ENCODE measurements at places on chromosomes 12 and 14. TPM values are rescaled to one million over a fixed set of nuclear protein-coding genes. Genes with fewer than 3 reads are reported as not detected.

GRCh38 chr14:32733015-32733414 is 205.7 kb upstream of the NPAS3 start:
- no peak for DNase-seq

GRCh38 chr12:95674163-95674562 is 116.4 kb downstream of the NTN4 start:
- DNase-seq: no peak

DNA sequence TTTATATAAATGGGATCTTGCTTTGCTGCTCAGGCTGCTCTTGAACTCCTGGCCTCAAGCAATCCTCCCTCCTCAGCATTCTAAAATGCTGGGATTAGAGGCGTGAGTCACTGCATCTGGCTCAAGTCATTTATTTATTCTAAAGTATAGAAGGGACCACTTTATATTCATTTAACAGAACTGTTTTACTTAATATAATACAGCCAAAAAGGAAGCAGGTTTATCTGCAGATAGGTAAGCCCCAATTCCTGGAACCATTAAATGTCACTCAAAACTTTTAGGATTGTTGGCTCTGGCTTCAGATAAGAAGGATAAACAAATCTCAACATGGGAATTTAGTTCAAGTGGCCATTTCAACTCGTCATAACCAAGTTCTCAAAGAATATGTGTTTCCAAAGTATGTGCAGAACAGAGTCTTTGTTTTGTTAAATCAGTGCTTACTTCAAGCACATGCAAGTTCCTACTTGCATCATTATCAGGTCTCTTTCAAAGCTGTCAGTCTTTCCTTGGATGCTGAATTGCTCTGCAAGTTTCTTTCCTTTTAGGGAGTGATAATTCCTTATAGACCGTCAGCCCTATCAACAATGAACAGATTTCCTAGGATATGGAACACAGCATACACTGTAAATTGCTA is 60.4 kb downstream of the KITLG start:
- no peak for DNase-seq

- no peak for DNase-seq
These were observed 23.5 kb upstream of the SEL1L start for GRCh38 chr14:81557146-81557545.

The B3GNT4 gene
- 2.2 TPM for total RNA-seq

DNA sequence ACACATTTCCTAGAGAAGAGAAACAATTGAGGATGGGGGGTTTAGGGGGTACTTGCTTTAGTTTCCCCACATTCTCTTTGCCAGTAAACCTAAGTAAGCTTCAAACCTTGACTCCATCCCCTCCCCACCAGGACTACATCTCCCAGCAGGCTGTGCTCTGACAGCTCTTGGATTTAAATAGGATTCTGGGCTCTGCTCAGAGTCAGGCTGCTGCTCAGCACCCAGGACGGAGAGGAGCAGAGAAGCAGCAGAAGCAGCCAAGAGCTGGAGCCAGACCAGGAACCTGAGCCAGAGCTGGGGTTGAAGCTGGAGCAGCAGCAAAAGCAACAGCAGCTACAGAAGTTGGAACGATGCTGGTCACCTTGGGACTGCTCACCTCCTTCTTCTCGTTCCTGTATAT is 20.6 kb downstream of the RDH12 start:
- DNase-seq: no peak

DNA sequence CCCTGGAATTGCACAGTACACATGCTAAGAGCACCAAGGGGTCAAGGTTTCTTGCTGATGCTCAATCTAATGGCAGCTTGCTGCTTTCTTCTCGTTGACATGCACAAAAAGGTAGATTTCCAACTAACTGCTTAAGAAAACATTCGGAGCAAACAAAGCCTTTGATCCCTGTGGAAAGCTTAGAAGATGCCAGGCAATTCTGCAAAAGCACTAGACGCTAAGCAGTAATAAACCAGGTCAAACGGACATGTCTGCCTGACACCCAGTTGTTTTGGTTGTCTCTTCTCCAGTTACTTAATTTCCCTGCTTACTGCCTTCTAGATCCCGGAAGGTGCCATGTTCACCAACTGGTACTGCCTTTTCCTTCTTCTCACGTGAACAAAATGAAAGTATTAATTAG is 100.5 kb upstream of the TMCC3 start:
- DNase-seq: no peak

- DNase-seq: peak; percentile 60
These were observed 40.1 kb upstream of the CISTR start for GRCh38 chr12:53791735-53792326.

DNA sequence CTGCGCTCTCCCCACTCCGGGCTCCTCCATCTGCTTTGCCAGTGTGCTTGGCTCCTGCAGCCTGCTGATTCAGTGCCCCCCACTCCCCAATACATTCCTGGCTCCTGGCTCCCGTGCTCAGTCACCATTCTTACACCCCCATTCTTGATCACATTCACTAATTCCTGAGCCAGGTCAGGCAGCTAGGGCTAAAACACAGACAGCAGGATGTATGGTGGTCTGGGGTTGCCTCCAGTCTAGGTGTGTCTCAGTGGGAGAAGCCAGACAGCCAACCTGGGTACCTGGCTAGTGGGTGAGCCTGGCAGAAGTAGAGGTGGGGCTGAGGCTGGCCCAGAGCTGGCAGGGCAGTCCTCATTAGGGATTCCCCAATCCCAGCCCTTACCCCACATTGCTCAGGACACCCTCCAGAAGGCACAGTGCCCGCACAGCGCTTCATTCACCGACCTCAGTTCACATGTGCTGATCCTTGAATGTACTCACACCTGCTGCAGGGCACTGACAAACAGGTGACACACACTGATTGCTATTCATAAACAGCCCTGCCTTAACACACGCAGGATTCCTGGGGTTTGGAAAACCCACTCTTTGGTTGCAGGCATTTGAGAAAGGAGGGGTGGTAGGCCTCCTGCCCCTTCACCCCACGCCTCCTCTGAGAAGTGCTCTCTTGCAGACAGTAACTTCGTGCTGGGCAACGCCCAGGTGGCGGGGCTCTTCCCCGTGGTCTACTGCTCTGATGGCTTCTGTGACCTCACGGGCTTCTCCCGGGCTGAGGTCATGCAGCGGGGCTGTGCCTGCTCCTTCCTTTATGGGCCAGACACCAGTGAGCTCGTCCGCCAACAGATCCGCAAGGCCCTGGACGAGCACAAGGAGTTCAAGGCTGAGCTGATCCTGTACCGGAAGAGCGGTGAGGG is 1.7 kb downstream of the KCNH3 start:
- DNase-seq: no peak

The CELA1 gene
- not detected for total RNA-seq

GRCh38 chr12:16610743-16611142 is 4.8 kb upstream of the LMO3 start:
- no peak for DNase-seq

DNA sequence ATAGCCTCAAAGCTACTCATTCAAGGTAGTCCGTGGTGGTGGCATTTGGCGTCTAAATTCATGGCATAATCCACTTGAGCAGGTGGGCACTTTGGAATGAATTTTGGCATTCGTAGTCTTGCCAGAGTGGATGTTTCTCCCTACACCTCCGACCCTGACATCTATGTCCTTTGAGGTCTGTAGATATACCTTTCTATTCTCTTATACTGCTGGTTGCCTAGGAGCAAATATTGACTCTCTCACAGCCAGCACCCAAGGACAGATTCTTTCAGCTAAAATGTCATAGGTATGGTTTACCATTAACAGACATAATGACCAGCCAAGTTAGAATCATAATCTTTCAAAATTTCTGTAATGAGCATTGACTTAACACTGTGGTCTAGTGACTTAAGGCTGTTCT is 47.4 kb upstream of the FLRT2 start:
- peak; percentile 53 for DNase-seq

DNA sequence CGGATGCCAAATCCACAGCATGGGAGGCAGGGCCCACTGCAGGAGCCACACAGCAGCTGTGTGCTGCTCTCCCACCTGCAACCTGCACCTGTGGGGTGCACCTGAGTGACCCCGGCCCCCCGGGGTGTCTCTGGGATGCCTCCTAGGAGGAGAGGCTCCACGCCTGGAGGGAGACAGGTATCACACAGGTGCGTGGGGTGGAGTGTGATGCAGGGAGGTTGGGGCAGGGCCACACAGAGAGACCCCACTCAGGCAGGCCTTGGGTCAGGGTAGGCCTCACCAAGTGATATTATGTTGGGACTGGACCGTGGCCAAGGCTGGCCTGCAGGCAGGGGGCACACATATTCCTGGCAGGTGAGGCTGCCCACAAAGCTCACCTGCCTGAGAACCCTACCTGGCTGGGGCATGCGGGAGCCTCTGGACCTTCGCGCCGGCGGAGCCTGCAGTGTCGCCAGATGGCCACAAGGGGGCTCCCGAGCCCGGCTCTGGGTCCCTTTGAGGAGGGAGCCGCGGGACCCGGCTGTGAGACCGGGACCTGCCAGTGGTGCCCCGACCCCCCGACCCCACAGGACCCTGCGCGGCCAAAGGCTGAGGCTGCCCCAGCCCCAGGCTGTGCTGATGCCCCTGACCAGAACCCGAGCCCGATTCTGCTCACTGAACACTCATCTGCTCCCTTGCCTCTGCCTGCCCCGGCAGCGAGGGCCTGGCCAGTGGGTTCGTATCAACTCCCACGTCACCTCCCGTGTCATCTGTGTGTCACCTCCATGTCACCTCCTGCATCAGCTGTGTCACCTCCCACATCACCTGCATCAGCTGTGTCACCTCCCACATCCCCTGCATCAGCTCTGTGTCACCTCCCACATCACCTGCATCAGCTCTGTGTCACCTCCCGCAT is 11.4 kb downstream of the TMEM121 start:
- DNase-seq: no peak

The PRMT5 gene
- total RNA-seq: 111 TPM

DNA sequence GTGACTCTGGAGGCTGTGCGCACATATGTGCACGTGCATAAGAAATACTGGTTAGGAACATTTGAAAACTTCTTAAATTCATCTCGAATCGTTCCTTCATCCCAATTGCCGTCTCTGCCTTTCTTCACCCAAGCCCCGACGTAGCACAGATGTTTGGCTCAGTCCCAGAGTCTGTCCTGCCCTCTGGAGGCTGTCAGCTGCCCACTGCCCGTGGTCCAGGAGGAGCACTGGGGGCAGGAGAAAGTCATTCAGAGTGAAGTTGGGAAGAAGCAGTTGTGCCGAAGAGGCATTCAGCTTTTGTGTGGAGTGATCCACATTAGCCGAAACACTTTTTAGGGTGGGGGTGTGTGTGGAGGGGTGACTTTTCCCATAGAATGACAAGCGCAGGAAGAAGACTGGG is 124.9 kb downstream of the TSPAN9 start:
- no peak for DNase-seq

GRCh38 chr12:12097891-12098690 is 27.4 kb downstream of the BCL2L14 start:
- DNase-seq: no peak

The CFAP251 gene
- 1.2 TPM for total RNA-seq

The MYH6 gene
- not detected for total RNA-seq

DNA sequence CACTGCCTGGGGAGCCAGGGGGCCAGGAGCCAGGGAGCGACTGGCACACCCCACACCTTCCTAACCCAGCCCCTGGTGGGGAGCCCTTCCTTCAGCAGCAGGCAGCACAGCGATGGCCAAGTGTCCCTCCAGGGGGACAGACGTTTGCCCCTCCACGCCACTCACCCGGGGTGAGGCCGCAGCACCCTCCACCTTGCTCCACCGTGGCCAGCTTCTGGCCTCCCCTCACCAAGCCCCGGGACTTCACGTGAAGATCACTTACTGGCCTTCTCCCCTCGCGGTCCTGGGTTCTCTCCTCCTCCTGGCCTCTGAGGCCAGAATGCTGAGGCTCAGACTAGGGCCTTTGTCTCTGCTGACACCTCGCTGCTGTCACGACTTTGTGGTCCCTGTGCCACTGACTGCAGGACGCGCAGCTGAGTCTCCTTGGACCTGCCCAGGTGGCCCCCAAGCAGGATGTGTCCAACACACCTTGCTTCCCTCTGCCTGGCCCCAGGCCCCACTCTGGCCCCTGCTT is 3.5 kb upstream of the ASPG start:
- DNase-seq: no peak

DNA sequence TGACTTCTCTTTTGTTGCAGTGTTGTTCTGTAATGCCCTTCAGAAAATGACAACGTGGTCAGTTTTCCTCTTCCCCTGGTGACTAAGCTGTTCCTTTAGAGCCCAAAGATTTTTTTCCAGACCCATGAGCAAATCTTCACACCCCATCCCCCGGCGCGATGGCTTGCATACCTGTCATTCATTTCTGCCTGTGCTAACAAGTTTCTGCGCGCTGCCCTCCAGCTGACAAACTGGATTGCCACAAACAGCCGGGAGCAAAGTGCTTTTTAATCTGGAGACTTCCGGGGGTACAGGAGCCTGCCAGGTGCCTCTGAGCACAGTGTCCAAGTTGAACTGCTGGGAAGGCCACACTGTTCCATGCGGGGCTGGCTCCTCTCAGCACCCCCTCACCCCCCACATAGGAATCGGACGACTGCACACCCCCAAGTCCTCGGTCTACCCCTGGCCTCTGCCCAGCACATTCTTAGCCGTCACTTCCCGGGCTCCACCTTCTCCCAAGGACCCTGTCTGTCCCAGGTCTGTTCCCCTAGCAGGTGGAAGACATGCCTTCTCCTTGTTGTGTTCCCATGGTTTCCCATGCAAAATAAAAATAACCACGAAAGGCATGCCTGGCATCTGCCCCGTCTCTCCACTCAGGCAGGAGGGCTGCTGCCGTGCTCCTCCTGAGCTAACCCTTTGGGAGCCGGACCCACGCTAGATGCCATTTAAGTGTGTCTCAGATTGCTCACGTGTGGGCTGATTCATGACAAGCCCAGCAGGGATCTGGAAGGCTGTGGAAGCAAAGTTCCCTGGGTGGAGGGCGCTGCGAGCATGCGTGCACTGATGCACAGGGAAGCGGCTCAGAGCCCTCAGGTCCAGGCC is 14.1 kb downstream of the RILPL1 start:
- DNase-seq: peak; percentile 91

GRCh38 chr12:128570191-128571065 is 253.3 kb downstream of the SLC15A4 start:
- DNase-seq: no peak

The GLT8D2 gene
- total RNA-seq: not detected

- no peak for DNase-seq
These were observed 13.9 kb upstream of the CEBPE start for GRCh38 chr14:23132970-23133369.

- DNase-seq: no peak
These were observed 119.0 kb upstream of the TMTC2 start for GRCh38 chr12:82567688-82568087.

- no peak for DNase-seq
These were observed 119.8 kb downstream of the SRGAP1 start for GRCh38 chr12:63964301-63964700.

The RIC8B gene
- 7.9 TPM for total RNA-seq

- no peak for DNase-seq
These were observed 88.4 kb downstream of the TMCC3 start for GRCh38 chr12:94561943-94562411.

GRCh38 chr12:65470256-65470655 is 191.8 kb downstream of the MSRB3 start:
- no peak for DNase-seq

The RFLNA gene
- total RNA-seq: 21.1 TPM
